Central memory CD8-positive, alpha-beta T cell (primary cell): ENCODE measurements at places on chromosomes 6 and 20.
A peak's percentile ranks its signal among the peaks of the same experiment; 100 is the strongest.

DNA sequence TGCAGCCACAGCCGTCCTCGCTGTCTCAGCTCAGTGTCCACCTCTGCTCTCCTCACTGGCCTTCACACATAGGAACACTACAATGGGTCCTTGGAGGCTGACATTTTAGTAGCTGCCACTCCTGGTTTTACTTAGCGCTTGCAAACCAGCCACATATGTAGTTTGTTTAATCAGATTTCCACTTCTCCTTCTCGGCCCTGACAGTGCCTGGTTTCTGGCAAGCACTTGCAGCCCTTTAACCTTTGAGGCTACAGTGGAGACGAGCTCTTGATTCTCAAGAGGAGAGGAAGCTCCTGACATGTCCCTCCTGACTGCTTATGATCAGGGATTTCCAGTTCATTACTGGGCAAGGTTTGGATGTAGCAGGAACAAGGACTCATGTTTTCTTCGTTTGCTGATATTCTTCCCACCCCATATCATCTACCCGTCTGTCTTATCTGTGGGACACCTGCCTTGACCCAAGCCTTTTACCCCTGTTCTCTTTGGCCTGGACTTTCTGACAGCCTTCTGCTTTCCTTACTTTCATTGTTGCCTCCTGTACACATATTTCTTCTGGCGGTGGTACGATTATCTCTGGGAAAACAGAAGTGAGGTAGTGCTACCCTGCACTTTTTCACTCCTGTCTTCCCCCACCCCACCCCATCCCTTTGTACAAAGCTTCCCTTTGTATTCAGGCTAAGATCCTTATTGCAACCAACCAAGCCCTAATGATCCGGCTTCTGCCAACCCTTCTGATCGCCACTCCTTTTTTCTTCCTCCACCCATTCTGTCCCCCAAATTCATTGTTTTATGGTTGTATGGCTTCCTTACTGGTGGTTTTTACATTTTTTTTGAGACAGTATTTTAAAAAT is 31.2 kb downstream of the CEP43 start:
- DNase-seq, result no peak

DNA sequence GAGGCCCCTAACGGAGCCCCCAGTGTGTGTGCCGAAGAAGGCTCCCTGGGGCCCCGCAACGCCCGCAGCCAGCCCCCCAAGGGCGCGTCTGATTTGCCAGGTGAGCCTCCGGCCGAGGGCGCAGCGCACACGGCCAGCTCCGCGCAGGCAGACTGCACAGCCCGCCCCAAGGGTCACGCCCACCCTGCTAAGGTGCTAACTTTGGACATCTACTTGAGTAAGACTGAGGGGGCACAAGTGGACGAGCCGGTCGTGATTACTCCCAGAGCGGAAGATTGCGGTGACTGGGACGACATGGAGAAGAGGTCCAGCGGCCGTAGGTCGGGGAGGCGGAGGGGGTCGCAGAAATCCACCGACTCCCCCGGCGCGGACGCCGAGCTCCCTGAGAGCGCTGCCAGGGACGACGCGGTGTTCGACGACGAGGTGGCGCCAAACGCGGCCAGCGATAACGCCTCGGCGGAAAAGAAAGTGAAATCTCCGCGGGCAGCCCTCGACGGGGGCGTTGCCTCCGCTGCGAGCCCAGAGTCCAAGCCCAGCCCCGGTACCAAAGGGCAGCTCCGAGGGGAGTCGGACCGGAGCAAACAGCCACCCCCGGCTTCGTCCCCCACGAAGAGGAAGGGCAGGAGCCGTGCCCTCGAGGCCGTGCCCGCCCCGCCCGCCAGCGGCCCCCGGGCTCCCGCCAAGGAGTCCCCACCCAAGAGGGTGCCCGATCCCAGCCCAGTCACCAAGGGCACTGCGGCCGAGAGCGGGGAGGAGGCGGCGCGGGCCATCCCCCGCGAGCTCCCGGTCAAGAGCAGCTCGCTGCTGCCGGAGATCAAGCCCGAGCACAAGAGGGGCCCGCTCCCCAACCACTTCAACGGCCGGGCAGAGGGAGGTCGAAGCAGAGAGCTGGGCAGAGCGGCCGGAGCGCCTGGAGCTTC is 117.0 kb downstream of the RTN4IP1 start:
- peak; percentile 74 for DNase-seq

DNA sequence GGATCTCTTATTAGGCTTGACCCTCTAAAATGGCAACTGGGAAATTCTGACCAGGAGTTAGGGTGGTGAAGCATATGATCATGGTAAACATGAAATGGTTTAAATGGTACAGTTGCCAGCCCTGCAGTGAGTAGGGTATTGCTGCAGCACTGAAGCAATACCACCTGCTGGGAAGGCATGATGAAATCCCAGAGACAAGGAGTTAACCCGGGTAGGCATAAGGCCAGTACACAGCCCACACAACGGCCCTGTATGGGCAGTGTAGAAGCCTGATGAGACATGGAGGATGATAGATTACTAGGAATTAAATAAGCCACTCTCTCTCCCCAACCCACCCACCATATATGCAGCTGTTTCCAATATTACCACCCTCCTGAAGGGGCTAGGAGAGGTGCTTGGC is 197.4 kb upstream of the MOCS1 start:
- no peak for DNase-seq

GRCh38 chr6:116616737-116617053 is 416 bp downstream of the RSPH4A start:
- no peak for DNase-seq

DNA sequence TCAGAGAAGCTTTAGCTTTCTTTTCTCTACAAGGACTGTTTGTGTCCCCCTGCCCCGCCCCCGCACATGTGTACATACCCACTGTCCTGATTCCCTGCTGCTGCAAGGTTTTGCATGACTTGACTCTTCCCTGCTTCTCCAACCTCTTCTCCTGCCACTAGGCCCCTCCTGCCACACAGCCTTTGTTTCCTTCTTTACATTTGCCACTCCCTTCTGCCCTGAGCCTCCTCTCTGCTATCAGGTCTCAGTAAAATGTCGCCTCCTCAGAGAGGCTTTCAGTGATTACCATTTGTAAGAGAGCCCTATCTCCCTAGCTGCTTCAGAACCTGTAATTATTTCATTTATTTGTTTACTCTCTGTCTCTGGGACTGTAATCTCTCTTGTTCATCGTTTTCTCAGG is 56.4 kb upstream of the VSTM2L start:
- DNase-seq, result no peak
